ENCODE measurements at places on chromosomes 12 and 14.

- no peak for DNase-seq
Measured at GRCh38 chr14:94946244-94946643, 176.3 kb upstream of the GSC start.

GRCh38 chr12:70463997-70464396, 97.9 kb downstream of the KCNMB4 start:
- DNase-seq = no peak

GRCh38 chr12:60402996-60403395, 807.2 kb downstream of the SLC16A7 start:
- no peak for DNase-seq

GRCh38 chr14:97539884-97540283, 742.7 kb downstream of the VRK1 start:
- DNase-seq = no peak

GRCh38 chr14:76770521-76771436, 9.5 kb downstream of the VASH1 start:
- DNase-seq = no peak

DNA sequence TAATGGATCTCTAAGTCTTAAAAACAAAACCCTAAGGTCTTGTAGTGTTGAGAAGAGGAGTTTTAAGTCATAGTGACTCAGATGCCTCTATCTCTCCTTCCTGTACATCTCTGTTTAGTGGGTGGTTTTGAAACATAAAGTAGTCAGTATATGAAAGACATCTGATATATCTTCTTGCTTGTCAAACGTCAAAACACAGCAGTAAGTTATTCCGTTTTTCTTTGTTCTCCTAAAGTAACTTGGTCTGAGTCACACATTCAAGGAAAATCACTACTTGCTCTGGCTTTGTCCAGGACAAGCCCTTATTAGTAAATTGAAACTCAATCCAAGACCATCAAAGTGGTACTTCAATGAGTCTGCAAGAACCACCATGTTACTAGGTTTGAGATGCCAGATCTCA, 1172.5 kb downstream of the BCL11B start:
- DNase-seq = no peak

DNA sequence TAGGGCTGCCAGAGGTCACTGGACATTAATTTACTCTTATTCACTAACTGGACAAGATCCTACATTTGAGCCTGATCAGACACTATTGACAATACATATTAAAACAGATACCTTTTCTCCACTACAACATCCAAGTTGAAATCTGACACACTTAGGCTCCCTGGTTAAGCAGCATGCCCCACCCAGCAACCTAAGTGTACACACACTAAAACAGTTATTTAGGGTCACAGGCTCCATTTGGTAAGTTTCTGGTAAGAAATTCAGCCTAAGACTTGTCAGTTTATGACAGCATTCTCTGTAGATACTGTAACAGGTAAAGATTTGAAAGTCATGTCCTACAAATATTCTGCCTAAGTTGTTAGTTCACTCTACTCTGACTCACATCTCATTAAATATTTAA, 12.3 kb upstream of the LLPH start:
- no peak for DNase-seq

- DNase-seq = no peak
Measured at GRCh38 chr14:68777644-68778043, 15.2 kb downstream of the ZFP36L1 start.

- DNase-seq = no peak
Measured at GRCh38 chr14:82766123-82766522, 1232.5 kb upstream of the SEL1L start.

DNA sequence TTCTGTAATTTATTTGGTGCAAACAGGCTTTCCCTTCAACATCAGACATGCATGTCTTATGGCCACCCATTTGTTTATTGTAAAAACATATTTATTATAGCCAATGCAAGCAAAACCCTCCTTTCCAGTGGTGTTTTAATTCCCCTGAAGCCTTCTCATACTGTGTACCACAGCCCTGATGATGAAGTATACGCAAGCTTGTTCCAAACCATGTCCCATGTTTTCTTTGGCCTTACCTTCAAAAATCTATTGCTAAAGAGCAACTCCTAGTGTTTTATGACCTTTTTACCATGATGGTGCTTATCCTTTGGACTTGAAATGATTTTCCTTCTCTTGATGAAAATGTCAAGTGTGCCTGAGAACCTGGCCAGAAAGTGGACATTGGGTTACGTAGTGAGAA, 85.9 kb upstream of the CCDC91 start:
- DNase-seq = no peak

DNA sequence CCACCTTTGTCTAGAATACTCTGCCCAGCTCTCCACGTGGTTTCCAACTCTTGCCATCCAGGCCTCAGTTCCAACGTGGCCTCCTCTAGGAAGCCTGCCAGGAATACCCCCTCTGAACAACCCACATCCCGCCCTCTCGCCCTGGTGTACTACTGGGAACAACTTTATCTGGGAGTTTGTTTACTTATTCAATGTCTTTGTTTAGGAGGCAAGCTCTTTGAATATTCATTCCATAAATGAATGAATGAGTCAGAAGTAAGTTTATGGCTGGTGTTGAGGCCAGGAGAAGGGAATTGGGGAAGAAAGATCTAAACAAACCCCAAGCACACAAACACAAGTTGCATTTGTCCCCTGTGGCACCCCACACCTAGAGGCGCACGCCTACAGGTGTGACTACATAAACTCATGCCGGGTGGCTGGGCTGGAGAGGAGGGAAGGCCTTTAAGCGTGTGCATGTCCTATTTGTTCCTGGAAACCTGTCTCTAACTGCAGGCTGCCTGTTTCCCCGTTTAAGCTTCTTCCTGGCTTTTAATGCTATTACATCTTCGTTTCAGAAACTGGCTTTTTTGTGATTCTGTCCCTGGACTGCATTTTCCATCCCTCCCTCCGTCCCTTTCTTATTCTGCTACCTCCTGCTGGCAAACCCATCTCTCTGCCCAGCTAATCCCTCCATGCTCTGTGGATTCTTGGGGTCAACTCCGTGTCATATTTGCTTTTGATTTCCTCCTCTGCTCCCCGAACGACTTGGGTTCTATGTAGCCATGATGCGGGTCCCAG, 57.9 kb downstream of the FZD10 start:
- no peak for DNase-seq

GRCh38 chr14:41558490-41558889, 48.2 kb upstream of the LRFN5 start:
- no peak for DNase-seq

DNA sequence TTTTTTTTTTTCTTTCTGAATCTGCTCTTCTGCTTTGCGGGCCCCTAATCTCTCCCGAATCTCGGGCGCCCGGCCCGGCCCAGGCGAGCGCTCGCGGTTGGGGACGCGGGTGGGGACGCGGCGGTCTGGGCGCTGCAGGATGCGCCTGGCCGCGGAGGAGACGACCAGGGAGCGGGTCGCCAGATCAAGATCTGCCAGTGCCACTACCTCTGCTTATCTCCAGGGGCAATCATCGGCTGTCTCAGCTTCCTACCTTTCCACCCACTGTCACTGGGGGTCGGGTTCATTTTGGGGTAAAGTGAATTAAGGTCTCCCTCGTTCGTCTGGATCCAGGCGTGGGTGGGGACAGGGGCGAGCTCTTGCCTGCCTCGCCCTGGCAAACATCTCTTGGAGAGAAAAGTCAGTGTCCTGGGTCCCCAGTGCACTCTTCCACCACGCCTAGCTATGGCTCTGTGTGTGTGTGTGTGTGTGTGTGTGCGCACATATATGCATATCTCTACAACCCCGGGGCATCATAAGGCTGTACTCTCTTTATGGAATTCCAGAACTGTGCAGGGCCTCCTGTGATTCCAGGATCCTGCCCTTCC, 422.3 kb downstream of the VRK1 start:
- no peak for DNase-seq

DNA sequence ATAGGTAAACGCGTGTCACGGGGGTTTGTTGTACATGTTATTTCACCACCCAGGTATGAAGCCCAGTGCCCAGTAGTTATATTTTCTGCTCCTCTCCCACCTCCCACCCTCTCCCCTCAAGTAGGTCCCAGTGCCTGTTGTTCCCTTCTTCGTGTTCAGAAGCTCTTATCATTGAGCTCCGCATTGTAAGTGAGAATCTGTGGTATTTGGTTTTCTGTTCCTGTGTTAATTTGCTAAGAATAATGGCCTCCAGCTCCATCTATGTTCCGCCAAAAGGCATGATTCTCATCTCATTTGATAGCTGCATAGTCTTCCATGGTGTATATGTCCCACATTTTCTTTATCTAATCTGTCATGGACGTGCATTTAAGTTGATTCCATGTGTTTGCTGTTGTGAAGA, 6.9 kb upstream of the GPRC5D start:
- no peak for DNase-seq
